Activated T-helper 1 cell treated with anti-CD3 and anti-CD28 coated beads, Interleukin-2, amount 50 U/mL, for 16 hours (primary cell): ENCODE measurements at places on chromosomes 3 and 15.

DNA sequence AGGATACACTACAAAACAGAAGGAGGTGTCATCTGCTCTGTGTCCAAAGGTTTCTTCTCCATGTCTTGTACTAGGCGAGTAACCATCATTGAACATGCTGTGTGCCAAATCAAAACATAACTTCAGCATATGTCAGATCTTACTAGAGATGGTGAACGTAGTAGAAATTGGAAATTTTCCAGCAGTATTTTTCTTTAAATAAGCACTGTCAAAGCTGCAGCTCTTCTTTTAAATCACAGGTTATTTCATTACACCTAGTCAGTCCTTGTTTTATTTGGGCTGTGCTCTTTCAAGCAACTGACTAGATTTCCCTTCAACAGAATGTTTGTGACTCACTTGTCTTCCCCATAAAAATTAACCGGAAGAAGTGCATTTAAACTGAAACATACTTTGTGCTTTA, 46.5 kb downstream of the MSL2 start:
- no peak for DNase-seq

DNA sequence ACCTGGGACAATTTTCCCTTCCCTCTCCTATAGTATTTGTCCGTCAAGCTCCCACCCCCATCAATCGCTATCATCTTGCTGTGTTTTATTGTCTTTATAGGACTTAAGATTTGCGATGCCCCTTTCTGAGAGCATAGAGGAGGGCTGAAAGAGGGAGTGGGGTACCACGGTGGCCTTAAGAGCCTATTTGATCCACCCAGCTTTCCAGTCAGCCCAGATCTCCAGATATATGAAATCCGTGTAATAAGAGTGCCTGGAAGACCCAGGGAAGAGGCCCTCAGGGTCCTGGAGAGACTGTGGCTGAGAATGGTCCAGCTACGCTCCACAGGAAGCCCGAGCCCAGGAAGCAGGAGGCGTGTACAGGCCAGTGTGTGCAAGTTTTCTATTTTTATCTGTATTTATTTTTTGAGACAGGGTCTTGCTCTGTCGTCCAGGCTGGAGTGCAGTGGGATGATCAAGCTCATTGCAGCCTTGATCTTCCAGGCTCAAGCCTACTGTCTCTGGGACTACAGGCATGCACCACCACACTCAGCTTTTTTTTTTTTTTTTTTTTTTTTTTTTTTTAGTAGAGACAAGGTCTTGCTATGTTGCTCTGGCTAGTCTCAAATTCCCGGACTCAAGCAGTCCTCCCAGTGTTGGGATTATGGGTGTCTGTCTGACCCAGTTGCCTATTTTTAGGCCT, 964 bp upstream of the NCKIPSD start:
- no peak for DNase-seq

DNA sequence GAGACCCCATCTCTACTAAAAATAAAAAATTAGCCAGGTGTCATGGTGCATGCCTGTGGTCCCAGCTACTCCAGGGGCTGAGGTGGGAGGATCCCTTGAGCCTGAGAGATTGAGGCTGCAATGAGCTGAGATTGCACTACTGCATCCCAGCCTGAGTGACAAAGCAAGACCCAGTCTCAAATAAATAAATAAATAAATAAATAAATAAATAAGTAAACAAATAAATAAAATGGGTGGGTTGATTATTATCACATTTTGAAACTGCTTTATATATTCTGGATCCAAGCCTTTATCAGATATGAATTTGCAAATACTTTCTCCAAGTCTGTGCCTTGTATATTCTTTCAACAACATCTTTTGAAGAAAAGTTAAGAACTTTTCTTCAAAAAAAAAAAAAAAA, 22.2 kb upstream of the PCSK6 start:
- no peak for DNase-seq

GRCh38 chr15:80823995-80824394, 44.8 kb downstream of the CEMIP start:
- no peak for DNase-seq

- no peak for DNase-seq
These were observed 8.6 kb upstream of the SST start for GRCh38 chr3:187678726-187679268.

- DNase-seq, result no peak
These were observed 139.6 kb downstream of the TMCO5A start for GRCh38 chr15:38074029-38074428.

DNA sequence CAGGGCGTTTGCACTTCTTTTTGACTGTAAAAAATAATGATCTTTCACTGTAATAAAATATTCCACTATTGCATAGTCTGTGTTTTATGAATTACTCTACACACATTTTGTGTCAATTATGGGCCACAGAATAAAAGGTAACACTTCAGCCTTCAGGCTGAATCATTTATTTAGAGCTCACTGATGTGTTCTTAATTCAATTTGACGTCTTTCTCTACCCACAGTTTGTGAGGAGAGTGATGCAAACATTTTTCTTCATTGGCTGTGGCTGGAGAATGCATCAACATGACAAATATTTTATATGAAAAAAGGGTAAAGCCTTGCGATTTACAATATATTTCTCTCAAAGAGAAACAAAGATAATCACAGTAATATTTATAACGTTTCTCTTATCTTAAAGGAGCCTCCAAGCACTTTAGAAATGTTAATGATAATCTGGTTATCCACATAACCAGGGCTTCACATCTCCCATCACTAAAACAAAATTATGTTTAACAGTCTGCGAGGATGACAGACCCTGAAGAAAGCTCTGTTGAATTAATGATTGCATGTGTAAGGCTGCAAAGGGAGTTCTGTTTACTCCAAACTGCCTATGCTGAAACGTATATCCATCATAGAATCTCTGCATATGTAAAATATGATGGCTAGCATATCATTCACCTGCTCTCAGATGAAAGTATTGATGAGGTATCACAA, 951.3 kb downstream of the ZPLD1 start:
- no peak for DNase-seq

- DNase-seq, result no peak
These were observed 311.3 kb downstream of the PLCL2 start for GRCh38 chr3:17195856-17196604.

GRCh38 chr3:9681723-9682081, 21.9 kb upstream of the CPNE9 start:
- no peak for DNase-seq

- no peak for DNase-seq
These were observed 21.5 kb downstream of the GABRR3 start for GRCh38 chr3:98013411-98014267.

- DNase-seq, result no peak
These were observed at the start of gene HRG for GRCh38 chr3:186665625-186666188. Gene HRG, plus strand, starts transcription at chr3:186666014. Its CDS starts 18 bp downstream, at chr3:186666032.

GRCh38 chr3:84444726-84445521, 513.9 kb upstream of the CADM2 start:
- DNase-seq, result no peak

- no peak for DNase-seq
These were observed 110.0 kb downstream of the OPA1 start for GRCh38 chr3:193702967-193703366.

DNA sequence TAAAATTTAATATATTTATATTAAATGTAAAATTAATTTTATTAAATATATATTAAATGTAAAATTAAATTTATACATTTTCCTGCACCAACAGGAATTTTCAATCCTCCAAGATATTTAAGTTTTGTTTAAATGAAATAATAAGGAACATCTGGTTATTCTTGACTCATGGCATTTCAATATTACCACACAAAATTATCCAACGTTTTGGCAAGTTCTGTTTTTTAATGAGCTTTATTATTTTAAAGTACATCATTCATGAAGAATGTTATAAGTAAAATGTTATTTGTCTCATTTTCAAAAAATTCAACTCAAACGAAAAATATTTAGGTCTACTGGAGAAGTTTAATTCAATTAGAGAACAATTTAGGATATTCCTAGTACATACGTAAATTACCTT, 811.4 kb downstream of the NAALADL2 start:
- no peak for DNase-seq

DNA sequence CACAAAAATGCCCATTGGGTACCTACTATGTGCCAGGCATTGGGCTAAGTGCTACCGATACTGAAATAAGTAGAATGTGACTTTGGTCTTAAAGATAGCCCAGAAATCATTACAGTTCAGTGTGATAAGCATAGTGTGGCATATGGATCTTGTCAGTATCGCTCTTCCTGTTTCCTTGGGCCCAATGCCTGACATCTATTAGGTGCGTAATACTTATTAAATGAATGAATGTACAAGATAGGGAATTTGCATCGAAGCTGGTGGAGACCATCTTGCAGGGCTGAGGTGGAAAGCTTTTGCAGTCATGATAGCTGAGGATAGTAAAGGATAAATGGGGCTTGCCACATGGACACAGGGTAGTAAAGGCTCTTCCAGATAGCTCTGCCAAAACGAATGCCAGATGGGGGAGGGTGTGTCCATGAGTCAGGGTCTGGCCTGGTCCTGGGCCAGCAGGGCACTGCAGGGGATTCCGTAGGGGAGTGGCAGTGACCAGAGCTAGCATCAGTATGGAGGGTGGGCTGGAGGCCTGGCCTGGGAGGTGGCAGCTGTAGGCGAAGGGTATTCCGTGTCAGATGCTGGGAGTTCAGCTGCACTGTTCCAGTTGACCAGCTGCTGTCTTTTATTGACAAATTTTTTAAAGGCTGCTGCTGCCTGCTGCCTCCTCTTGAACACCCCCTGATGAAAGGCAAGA, 23.5 kb downstream of the TSEN2 start:
- no peak for DNase-seq

GRCh38 chr15:53520996-53521395, 238.5 kb downstream of the WDR72 start:
- DNase-seq, result no peak

DNA sequence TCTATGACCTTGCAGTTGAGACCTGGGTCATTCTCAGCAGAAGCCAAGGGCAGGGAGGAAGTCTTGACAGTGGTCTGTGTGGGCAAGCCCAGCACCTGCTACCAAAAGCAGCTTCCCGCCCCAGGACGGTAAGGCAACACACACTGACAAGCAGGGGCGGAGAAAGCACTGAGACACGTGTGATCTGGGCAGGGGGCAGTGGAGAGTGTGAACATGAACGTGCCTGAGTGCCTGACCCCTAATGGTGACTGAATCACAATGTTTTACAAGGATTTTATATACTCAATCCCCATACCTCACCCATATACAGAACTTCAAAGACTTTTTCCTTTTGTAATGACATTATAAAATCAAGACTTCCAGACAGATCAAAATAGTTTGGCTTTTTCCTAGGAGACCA, 35.2 kb downstream of the ANP32A start:
- DNase-seq, result no peak

DNA sequence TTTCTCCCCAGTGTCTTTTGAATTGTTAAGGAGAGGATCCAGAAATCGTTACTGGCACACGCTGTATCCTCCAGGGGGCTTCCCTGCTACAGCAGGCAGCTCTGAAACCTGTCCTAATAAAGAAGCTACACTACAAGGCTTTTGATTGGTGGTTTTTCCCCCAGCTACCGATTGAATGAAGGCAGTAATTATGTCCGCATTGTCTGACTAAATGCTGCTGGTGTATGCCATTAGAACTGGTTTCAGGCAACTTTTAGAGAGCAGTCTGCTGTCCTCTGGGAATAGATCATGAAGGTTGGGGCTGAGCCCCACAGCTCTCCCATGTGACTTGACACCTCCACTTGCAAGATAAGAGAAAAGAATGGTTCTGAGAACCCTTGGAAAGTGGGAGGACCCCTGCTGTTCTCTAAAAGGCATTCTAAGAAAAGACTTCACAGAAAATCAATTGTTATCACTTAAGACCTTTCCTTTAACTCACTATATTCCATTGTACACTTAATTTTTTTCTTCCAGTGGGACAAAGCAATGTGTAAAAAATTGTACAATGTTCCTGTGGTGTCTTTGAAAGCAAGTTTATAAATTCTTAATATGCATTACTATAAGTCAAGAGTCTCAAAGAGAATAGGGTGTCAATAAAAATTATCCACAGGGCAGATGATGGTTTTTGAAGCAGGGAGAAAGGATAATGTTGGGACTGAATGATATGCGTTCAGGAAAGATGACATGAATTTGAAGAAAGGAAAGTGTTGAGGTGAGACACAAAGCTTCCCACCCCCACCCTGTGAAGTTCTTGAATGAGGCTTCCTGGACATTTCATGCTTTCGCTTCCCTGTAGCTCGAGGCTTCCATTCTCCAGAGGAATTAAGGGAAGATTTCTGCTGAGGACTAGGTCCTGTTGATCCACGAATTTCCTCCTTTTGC, 53.0 kb upstream of the DAZL start:
- no peak for DNase-seq
